ENCODE measurements at places on chromosomes 12 and 14. TPM values are rescaled to one million over a fixed set of nuclear protein-coding genes. Genes with fewer than 3 reads are reported as not detected.

- no peaks in the 10 kb centered on the region for H3K4me1 ChIP-seq
- no peaks in the 10 kb centered on the region for H3K27me3 ChIP-seq
- H3K27ac ChIP-seq = no peak overlapping the region
- no peak overlapping the region for H3K4me3 ChIP-seq
- no peak for DNase-seq
- no peaks in the 10 kb centered on the region for H3K36me3 ChIP-seq
Observed at GRCh38 chr12:82481954-82482353, 123.6 kb downstream of the METTL25 start.

DNA sequence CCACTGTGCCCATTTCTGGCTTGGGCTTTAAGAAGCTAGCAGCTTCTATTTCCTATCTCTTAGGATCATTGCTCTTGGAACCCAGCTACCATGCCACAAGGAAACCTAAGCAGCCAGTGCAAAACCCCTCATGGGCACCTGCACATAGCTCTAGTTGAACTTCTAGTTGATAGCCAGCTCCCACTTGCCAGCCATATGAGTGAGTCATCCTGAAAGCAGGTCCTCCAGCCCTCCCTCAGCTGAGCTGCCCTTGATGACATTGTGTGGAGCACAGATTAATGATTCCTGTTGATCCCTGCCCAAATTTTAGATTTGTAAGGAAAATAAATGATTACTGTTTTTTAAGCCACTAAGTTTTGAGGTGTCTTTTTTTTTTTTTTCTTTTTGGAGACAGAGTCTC lies 234.2 kb upstream of the FBXO33 start:
- no peak overlapping the region for H3K27ac ChIP-seq
- no peaks in the 10 kb centered on the region for H3K4me1 ChIP-seq
- H3K4me3 ChIP-seq = no peak overlapping the region
- no peaks in the 10 kb centered on the region for H3K36me3 ChIP-seq

- no peak overlapping the region for H3K4me3 ChIP-seq
- no peaks in the 10 kb centered on the region for H3K27me3 ChIP-seq
Observed at GRCh38 chr14:50846226-50846880, 15.4 kb upstream of the NIN start.

Gene CCDC77
- 5.7 TPM for total RNA-seq

GRCh38 chr12:67426067-67426466 lies 156.9 kb downstream of the CAND1 start:
- peaks cover 3% of the 10 kb centered on the region for H3K4me1 ChIP-seq
- H3K27me3 ChIP-seq = no peaks in the 10 kb centered on the region
- no peak overlapping the region for H3K4me3 ChIP-seq
- H3K36me3 ChIP-seq = no peaks in the 10 kb centered on the region
- DNase-seq = no peak

DNA sequence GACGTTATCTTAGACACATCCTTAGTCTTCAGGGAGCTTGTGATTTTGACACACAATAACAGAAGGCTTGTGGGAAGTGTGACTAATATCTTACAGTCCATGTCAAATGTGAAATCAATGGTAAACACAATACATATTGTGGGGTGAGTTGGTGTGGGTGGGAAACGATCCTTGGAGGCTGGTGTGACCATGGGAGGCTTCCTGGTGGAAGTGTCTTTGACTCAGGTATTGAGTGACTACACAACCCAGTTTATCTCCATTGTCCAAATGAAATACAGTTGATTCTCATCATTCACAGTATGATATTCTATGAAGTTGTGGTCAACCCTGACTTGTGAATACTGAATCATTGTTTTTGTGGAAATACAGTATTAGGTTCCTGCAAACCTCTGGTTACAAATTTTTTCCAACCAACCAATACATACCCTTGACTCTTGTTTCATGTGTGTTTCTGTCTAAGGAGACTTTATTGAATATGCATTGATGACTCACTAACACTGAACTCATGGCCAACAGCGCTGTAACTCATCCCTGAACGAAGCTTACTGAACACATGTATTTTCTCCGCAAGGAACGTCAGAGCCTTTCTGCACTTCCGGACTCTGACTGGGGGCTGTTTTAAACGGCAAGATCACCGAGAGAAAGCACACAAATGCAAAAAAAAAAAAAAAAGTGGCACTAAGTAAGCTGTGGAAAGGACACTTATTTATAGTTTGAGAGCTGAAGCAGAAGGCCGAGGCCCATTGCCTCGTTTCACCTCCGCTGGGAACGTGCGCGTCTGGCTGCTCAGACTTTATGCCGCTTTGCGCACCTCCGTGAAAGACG lies 59.0 kb downstream of the CLMN start:
- no peak overlapping the region for H3K27ac ChIP-seq
- no peaks in the 10 kb centered on the region for H3K27me3 ChIP-seq
- peaks cover 12% of the 10 kb centered on the region for H3K4me1 ChIP-seq
- no peaks in the 10 kb centered on the region for H3K36me3 ChIP-seq
- DNase-seq = no peak

- no peak overlapping the region for H3K27ac ChIP-seq
- peaks cover 35% of the 10 kb centered on the region for H3K27me3 ChIP-seq
- H3K4me3 ChIP-seq = no peak overlapping the region
- DNase-seq = peak; percentile 74
- H3K4me1 ChIP-seq = no peaks in the 10 kb centered on the region
- no peaks in the 10 kb centered on the region for H3K36me3 ChIP-seq
Observed at GRCh38 chr12:111248236-111249017, 120.5 kb downstream of the PHETA1 start.

DNA sequence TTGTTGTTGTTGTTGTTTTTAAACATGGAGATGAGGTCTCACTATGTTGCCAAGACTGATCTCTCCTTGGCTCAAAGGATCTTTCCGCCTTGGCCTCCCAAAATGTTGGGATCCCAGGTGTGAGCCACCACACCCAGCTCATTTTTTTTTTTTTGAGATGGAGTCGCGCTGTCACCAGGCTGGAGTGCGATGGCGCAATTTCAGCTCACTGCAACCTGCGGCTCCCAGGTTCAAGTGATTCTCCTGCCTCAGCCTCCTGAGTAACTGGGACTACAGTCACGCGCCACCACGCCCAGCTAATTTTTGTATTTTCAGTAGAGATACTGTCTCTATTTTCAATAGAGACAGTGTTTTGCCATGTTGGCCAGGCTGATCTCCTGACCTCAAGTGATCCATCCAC lies 4.9 kb upstream of the CLIP1 start:
- no peak overlapping the region for H3K27ac ChIP-seq
- H3K4me1 ChIP-seq = peaks cover 6% of the 10 kb centered on the region
- H3K27me3 ChIP-seq = no peaks in the 10 kb centered on the region
- no peak for DNase-seq

DNA sequence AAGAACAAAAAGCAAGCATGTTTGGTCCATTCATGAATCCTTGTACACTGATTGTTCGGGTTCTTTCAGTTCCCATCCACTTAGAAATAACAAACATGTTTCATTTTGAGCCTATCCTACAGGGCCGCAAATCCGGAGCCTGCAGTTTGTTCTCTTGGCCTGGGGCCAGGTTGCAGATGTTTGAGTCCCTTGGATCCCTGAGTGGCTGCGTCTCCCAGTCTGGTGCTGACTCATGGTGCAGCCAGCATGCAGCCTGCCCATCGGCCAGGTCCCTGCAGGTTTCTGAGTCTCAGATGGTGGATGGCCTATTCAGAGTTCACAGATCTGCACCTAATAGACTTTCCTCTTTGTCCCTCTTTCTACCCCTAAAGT lies 1.9 kb upstream of the DYNC1H1 start:
- no peaks in the 10 kb centered on the region for H3K27me3 ChIP-seq
- DNase-seq = peak; percentile 80
- no peaks in the 10 kb centered on the region for H3K36me3 ChIP-seq
- no peak overlapping the region for H3K4me3 ChIP-seq

Gene E2F7
- total RNA-seq = 0.29 TPM

Measured in upper lobe of right lung (tissue), 1 donor.